ENCODE measurements at places on chromosomes 2 and 18.

GRCh38 chr2:235623752-235624151 lies 129.9 kb downstream of the AGAP1 start:
- DNase-seq: no peak

DNA sequence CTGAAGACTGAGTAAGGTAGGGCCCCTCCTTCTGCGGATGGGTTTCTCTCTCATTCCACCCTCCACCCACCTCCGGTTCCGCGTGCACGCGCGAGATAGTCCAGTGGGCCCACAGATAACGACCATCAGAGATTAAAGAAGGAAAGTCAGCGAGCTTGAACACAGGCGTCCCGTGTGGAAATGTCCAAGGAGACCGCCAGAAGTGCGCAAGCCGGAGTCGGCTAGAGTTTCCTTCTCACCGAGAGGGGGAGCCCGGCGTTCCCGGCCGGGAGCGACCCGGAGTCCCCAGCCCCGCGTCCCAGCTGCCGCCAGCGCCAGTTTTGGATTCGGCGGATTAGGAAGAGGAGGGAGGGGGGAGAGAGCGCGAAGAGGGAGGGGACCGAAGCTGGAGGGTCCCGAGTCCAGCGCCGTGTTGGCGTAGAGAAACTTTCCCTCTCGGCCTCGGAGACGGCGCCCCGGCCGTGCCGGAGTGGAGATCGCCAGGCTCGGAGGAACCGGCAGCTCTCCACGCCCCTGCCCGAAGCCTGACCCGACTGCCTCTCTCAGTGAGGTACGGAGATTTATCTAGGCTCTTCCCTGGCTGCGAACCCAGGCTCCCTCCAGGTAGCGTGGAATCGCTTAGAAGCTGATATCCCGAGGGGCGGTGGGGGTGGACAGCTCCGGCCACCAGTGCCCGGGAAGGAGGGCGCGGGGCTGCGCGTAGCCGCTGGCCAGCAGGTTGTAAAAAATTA lies at the start of gene GULP1:
TSS of gene GULP1 (plus strand) at position 258 of the 731 bp plus-strand sequence. CDS start 185,829 bp downstream, outside the sequence.
- peak; percentile 47 for DNase-seq

GRCh38 chr18:46239549-46239948 lies 135.4 kb downstream of the HAUS1 start:
- DNase-seq: no peak

GRCh38 chr18:3411854-3412268 lies 38.1 kb upstream of the TGIF1 start:
- no peak for DNase-seq

DNA sequence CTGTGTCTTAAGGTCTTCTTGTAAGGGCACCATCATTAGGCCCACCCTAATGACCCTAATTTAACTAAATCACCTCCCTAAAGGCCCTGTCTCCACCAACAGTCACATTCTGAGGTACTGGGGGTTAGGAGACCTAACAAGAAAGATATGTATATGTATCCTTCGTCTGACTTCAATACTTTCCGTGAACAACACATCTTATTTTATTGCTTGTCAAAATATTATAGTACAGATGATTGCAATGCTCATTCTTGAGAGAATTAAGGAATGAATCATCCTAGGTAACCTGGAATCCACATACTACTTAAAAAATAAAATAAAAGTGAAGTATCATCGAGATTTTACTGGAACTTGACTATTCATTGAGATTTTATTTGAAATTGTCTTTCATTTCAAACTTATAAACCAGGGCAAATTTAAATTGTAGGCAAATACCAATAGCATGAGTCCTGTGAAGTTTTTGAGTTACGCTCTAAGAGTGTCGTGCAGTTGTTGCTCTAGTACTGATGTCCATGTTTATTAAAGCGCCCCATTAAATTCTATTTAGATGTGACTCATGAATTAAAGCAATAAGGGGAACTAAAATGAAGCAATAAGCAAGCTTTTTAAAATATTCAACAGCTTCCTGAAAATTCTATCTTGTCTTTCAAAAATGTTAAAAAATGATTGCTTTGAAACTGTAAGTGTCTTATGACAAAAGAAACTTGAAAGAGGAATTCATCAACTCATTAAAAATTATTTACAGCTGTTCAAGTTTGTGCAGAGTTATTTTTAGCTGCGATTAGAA lies 40.0 kb downstream of the CCDC102B start:
- DNase-seq: no peak

DNA sequence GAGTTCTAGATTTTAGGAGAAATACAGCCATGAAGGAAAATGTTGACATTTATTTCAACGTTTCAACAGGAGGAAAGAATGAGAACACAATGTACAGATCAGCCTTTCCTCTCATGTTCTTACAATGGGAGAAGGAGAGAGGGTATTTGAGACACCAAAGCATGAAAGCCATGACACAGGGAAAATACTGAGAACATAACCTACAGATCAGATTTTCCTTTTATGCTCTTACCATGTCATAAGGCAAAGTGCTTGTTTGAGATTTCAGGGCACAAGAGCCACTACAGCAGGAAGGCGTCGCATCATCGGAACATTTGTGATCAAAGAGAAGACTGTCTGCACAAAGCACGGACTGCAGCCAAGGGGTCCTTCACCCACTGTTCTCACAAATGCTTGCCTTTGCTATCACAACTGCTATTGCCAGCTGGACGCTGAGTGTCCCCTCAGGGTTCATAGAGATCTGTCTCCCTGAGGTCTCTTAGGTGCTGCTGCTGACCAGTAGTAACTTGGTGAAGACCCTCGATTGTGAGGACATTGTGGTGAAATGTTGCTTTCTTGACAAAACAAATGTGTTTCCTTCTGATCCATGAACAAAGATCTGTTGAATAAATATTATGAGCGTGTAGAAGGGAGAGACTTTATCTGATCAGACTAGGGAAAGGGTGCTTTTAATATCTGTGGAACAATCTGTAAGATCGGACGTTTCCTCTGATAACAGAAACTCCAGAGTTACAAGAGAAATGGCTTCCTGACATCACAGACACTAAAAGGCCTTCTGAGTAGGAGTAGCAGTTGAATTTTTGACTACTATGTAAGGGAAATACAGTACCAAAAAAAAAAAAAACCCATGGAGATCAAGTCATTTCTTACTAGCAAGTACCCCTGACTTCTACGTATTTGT lies 6.4 kb upstream of the IL1RL1 start:
- DNase-seq: no peak

DNA sequence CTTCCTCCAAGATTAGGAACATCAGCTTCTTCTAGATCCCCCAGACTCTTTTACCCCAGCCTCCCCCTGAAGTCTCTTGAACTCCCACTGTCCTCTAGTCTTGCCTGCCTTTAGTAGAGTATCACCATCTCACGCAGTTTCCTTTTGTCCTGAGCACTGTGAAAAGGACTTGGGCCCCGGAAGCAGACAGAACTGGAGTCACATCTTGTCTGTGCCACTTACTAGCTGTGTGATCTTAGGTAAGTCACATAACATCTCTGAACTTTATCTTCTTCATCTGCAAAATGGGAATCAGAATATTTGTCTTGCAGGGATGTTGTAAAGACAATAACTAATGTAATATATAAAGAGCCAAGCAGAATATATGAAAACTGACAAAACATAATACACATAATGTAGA lies 8.4 kb upstream of the TRABD2A start:
- no peak for DNase-seq

DNA sequence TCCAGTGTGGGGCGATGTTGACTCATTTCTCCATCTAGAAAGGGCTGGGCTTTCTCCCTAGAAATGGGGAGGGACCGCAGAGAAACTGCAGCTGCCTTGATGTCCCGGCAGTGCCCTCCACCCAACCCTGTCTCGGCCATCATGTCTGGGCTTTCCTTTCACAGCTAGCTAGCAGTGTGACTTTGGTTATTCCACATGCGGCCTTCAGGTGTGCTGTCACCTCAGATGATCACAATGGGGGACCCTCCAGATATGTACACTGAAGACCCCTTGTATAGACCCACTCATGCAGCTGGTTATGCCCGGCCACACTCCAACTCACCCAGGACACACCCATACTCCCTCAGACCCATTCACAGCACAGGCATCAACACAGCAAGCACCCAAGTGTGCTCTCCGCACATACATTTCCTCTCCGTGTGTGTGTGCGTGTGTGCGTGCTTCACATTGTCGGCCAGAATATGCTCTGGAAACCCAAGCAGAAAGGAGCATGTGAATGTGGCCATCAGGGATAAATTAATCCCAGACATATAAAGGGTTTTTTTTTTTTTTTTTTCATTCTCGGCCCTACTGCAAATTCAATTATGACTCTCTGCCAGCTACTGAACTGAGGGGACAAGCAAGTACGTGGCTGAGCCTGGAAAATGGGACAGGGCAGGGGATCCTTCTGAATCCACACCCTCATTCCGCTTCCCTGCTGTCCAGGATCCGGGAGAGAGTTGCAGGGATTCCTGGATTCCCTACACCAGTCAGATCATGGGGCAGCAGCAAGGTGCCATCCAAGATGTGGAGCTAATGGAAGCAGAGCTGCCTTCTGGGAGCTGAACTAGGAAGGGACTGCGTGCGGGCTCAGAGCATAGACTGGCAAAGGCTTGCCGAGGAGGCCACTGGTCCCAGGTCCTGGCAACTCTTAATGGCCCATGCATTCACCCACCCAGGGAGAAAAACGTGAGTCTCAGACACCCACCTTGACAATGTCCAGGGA lies 240.2 kb downstream of the DYSF start:
- no peak for DNase-seq

GRCh38 chr2:37654419-37654818 lies 17.0 kb downstream of the CDC42EP3 start:
- DNase-seq: no peak

- DNase-seq: no peak
These were observed 348.7 kb upstream of the CDH20 start for GRCh38 chr18:60984510-60984909.

DNA sequence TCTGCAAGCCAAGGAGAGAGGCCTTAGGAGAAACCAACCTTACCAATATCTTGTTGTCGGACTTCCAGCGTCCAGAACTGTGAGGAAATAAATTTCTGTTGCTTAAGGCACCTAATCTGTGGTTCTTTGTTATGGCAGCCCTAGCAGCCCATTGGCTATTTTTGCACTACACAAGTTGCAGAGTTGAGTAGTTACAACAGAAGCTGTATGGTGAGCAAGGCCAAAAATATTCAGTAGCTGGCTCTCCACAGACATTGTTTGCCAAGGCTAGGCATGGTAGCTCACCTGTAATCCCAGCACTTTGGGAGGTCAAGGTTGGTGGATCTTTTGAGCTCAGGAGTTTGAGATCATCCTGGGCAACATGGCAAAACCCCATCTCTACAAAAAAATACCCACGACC lies 27.1 kb upstream of the SCYGR1 start:
- DNase-seq: no peak

DNA sequence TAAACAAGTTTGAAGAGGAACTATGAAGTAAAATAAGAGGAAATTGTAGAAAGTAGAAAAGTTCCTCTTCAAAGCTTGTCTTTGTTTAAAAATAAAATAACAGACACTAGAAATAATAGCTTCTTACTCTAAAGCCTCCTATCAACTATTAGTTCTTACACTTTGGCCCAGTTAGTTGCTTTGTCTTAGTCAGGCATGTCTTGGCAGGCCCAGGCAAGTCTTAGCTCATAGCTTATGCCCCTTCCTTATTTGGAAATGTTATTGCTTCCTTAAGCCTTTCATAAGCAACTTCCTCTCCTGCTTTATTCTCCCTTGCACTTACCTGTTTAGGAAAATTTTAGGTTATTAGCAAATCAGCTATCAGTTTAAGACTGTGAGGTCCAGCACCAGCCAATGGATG lies 950.6 kb upstream of the LRATD1 start:
- DNase-seq: no peak

DNA sequence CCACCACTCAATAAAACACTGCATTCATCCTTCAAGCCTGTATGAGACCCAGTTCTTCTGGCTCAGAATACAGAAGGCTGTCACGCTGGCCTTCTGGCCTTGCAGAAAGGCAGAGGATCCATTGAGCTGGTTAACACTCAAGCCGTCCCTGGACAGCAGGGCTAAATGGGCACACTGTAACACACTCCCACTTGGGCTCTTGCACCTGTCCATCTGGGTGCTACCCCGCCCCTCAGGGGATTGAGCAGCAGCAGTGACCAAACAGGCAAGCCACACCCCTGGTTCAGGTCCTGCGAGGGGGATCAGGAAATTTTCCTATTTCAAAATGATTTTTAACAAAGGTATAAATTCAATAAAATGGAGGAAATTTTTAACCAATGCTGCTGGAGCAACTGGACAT lies 936.0 kb downstream of the CNTNAP5 start:
- no peak for DNase-seq

GRCh38 chr2:97740590-97741182 lies 27.3 kb downstream of the ZAP70 start:
- DNase-seq: no peak

GRCh38 chr2:120251880-120252224 lies 800 bp upstream of the RALB start:
- DNase-seq: no peak

DNA sequence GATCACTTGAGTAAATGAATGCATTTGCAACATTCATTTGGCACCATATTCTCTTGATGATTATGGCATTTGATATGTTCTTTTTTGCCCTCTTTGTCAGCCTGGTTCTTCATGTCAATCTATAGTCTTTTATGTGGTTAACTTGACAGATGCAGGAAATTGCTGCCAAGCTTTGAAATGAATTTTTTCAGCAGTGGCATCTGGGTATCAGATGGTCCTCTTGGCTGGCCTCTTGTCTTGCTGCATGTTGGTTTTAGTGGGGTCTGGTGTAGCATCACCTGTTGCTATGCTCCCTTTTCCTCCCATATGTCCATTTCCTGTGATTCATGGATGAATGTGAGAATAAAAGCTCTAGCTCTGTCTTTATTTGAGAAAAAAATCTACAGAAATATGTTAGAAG lies 119.9 kb downstream of the DPP4 start:
- DNase-seq: no peak

- no peak for DNase-seq
These were observed 135.6 kb upstream of the UNC80 start for GRCh38 chr2:209636076-209636475.

GRCh38 chr2:147773479-147773878 lies 71.3 kb upstream of the ACVR2A start:
- no peak for DNase-seq

DNA sequence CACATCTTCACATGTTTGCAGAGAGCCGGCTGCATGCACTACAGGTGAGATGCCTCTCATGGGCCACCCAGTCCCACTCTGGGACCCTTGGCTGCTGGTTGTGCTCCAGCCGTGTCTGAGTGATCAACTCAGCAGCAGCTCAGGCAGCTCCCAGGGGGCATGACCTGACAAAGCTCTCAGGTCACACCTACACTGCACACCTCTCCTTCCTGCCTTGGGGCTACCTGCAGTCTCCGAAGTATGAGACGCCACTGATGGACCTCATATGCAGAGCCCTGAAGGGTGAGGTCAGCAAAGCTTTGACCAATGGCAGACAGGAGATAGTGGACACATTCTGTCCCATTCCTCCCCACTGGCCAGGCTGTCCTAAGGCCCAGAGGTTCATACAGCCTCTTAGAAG lies 51.4 kb downstream of the LBH start:
- no peak for DNase-seq

- no peak for DNase-seq
These were observed 22.0 kb downstream of the PDCL3 start for GRCh38 chr2:100584816-100585215.

- DNase-seq: no peak
These were observed 83.3 kb upstream of the EPB41L5 start for GRCh38 chr2:119929537-119929936.

Data from amygdala (tissue), 56 donors.